Activated T-cell treated with anti-CD3 and anti-CD28 coated beads, Interleukin-2, amount 50 U/mL, for 72 hours (primary cell): ENCODE measurements at places on chromosomes 7 and 10.

GRCh38 chr10:13317474-13317873, 17.6 kb upstream of the PHYH start:
- no peak for DNase-seq

- DNase-seq, result no peak
Observed at GRCh38 chr10:72639441-72639873, 13.6 kb upstream of the MICU1 start.

- DNase-seq, result peak; percentile 36
Observed at GRCh38 chr7:105389088-105389650, 448 bp upstream of the SRPK2 start.

GRCh38 chr10:21456160-21456559, 69.3 kb downstream of the SKIDA1 start:
- DNase-seq, result no peak

DNA sequence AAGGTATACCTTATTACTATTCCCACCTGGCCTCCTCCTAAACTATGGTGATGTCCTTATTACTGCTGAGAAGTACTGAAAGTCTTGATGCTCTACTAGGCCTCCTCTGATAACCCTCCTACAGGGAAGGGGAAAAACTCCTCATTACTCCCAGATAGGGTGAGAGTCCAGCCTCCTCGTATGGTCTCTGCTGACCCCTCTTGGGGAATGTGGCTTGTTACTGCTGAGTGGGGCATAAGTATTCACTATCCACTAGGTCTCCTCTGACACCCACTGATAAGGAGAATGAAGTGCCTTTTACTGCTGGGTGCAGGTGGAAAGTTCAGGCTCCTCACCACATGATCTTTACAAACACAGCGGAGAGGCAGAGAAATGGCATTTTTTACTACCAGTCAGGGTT, 222.9 kb downstream of the CHRM2 start:
- DNase-seq, result no peak

DNA sequence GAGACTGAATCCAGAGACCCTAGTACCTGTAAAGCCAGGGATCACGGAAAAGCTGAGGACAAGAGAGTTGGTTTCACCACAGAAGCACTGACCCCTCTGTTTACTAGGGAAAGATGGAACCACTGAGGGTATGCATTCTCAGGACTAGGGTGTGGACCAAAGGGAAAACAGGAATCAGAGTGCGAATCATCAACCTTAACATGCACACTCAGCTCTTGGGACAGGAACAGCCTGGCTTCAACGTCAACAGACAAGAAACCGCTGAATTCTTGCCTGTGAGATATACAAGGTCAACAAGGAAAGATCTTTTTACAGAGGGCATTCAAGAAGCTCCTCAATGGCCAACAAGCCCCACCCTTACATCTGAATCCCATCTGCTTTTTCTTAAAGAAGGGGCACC, 14.9 kb downstream of the TNRC18 start:
- no peak for DNase-seq
